Esophagus mucosa (tissue), 1 donor: ENCODE measurements at places on chromosomes 12 and 14. TPM values are rescaled to one million over a fixed set of nuclear protein-coding genes. Genes with fewer than 3 reads are reported as not detected.

DNA sequence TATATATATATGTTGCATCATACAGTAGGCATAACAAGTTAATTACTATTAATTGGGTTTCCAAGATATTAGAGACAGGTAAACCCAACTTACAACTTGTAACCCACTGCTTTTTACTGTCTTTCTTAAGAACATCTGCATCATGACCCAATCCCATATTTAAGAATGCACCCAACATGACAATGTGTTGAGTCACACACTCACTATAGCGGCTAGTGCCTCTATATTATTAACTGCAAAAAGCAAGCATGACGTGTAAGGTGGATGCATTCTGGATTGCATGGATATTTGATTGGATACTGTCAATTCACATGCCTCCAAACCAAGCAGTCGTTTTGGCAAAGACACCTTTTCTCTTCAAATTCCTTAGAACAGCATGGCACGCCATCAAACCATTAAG lies 68.2 kb downstream of the KSR2 start:
- no peak for ATAC-seq

Gene GLT1D1
- total RNA-seq = 0.64 TPM

Gene BLTP3B
- 13.5 TPM for total RNA-seq

Gene TBC1D30
- 0.72 TPM for total RNA-seq

Gene MYF6
- total RNA-seq = not detected

GRCh38 chr12:59357811-59358210 lies 238.0 kb upstream of the SLC16A7 start:
- no peak for ATAC-seq

DNA sequence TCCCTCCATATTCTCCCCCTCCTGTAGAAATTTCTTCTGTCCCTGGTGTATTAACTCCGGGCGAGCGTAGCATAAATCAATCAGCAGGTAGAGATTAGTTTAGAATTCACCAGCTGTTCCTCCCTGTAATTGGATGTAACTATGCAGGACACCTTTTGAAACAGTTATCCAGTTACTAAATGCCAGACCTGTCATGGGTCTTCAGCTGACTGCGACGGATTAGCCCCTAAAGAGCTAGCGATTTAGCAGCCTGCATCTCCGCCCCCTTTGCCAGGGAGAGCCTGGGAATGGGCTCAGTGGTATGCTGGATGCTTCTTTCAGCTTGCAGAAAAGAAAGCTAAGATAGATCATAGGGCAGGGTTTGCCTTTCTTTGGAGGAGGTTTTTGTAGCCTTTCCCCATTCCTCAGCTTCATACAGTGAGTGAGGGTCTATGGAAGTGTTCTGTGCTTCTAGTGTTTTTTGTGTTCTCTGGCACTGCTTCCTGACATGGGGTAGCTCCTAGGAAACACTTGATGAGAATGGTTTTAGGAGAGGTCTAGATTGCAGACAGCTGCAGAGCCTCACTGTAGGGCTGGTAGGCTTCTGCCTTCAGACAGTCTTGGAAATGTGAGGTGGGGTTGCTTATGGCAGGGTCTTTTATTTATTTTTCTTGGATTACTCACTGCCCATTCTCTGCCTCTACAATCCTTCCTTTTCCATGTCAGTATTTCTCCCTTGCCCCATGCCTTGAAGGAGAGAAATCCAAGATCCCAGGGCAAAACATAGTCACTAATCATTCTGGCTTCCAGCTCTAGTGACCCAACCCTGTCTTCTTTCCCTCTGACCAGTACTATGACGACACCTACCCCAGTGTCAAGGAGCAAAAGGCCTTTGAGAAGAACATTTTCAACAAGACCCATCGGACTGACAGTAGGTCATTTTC lies 16.7 kb downstream of the COPZ1 start:
- no peak for ATAC-seq

DNA sequence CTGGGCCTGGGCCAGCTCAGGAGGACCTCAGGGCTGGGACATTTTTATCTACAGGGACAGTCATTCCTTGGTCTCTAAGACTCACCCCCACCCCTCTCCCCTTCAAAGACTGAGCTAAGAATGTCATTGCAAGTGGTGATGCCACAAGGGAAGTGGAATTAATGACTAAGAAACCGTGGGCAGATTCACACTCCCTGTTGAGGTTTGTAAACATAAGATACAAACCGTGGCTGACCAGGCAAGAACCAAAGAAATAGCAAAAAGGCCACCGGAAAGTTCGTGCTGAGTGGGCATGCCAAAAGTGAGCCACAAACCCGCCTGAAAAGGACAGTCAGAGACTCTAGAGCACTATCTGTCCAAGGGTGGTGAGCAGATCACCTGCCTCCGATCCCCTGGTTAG lies 25.7 kb downstream of the NUAK1 start:
- ATAC-seq = no peak

Gene FAM161B
- 1.6 TPM for total RNA-seq

- no peak for ATAC-seq
These were observed 51.8 kb upstream of the PRICKLE1 start for GRCh38 chr12:42641221-42641885.

DNA sequence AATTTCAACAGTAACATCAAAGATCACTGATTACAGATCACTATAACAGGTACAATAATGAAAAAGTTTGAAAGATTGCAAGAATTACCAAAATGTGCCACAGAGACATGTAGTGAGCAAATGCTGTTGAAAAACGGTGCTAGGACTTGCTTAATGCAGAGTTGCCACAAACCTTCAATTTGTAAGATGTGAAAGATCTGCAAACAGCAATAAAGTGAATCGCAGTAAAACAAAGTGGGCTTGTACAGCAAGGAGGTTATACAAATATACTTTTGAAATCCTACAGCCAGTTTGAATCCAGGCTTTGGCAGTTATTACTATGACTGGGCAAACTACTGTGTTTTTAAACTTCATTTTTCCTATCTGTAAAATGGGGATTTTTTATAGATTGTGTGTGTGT lies 1.0 kb upstream of the PLEKHA5 start:
- no peak for ATAC-seq

DNA sequence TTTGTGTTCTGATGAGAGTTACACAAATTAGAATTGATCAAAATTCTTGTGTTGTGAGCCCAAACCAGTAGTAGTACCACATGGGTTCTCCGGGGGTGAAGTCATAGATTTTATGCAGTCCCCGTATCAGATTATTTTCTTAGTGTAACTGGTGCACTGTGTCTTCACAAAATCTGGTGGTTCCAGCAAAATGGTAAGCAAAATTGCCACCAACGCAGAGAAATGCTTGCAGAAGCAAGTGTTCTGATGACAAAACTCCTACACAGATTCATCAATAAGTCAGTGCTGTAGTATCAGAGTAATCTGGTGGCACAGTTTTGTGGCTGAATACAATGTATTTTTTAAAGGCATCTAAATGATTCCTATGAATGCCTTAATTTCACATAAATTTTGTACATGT lies 1.3 kb upstream of the CACNA2D4 start:
- no peak for ATAC-seq

- no peak for ATAC-seq
These were observed 17.4 kb downstream of the LGALS3 start for GRCh38 chr14:55146425-55146824.

GRCh38 chr12:546265-546919 lies 86.7 kb downstream of the B4GALNT3 start:
- ATAC-seq = no peak

Gene C1RL
- 22.7 TPM for total RNA-seq

GRCh38 chr12:110726028-110726427 lies 16.7 kb downstream of the PPP1CC start:
- no peak for ATAC-seq

DNA sequence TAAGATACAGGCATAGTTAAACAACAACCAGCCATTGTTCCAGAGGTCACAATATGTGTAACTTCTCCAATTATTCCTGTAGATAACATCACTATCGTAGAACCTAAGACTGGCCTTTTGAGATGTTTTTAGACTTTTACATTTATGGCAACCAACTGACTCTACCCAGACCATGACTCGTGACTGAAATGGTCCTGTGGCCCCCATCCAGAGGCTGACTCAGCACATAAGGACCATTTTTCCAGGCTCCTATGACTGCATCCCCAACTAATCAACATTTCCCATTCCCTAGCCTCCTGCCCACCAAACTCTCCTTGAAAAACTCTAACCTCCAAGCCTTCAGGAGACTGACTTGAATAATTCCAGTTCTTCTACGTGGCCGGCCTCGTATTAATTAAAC lies 52.6 kb upstream of the NID2 start:
- no peak for ATAC-seq

Gene SLC38A4
- 2.4 TPM for total RNA-seq

Gene E2F7
- total RNA-seq = 4.0 TPM

- ATAC-seq = no peak
These were observed 3.3 kb downstream of the OR10AD1 start for GRCh38 chr12:48199774-48200221.

Gene KRT79
- 0.32 TPM for total RNA-seq

Gene FIGNL2
- total RNA-seq = 0.16 TPM

GRCh38 chr12:113072136-113072535 lies 15.6 kb downstream of the DTX1 start:
- ATAC-seq = no peak

- ATAC-seq = no peak
These were observed 11.5 kb downstream of the AK7 start for GRCh38 chr14:96403409-96403808.

Gene APOF
- total RNA-seq = not detected

GRCh38 chr14:105099778-105100177 lies 34.5 kb upstream of the GPR132 start:
- ATAC-seq = no peak

DNA sequence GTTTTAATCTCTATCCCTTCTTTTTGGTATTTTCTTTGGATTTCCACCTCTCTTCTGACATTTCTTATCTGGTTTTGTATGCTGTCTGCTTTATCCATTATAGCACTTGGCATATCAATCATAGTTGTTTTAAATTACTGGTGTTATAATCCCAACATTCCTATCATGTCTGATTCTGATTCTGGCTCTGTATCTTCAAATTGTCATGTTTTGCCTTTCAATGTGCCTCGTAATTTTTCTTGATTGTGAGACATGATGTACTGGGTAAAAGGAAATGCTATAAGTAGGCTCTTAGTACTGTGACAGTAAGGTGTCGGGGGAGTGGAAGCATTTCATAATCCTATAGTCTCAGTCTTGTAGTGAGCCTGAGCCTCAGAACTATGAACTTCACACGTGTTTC lies 729.3 kb upstream of the NOVA1 start:
- ATAC-seq = no peak

DNA sequence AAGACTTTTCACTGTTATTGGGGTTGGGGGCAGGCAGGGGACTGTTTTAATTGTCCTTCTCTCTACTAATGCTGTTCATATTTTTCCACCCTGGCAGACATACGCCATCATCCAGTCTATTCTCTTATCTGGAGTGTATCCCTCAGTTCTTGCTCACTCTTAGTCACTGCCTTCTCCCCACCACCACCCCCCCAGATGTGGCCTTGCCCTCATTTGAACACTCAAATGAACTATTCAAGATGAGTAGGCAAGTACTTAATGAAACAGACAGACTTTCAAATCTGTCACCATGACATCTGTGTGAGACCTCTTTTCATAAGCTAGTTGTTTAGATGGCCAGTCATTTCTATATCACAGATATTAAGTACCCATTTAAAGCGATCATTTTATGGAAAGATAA lies 10.1 kb downstream of the NUDT4 start:
- no peak for ATAC-seq

DNA sequence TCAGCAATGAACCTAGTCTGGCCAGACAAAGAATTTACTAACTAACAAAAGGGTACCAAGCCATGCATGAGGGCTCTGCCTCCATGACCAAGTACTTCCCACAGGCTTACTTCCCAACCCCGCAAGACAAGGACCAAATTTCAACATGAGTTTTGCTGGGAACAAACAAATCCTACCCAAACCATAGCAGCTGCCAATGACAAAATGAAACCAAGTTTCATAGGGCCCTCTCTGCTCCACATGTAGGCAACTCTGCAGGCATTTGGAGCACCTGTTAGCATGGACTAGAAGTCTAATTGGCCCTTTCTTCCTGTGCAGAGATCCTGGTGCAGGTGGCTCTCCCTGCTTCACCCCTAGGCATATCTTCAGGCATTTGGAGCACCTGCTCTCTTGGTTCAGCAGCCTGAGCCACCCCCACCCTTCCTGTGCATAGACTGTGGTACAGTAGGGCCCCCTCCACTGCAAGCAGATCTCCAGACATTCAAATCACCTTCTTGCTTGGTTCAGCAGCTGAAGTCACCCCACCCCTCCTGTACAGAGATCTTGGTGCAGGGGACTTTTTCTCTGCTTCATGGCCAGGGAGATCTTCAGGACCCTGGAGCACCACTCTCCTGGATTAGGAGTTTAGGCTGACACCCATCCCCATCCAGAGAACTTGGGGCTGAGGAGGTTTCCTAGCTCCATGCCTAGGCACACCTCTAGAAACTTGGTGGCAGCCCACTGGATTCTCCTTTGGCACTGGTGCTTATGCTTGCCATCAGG lies 308.7 kb downstream of the RPAP3 start:
- peak; percentile 65 for ATAC-seq

Gene BICDL1
- total RNA-seq = 32.6 TPM

DNA sequence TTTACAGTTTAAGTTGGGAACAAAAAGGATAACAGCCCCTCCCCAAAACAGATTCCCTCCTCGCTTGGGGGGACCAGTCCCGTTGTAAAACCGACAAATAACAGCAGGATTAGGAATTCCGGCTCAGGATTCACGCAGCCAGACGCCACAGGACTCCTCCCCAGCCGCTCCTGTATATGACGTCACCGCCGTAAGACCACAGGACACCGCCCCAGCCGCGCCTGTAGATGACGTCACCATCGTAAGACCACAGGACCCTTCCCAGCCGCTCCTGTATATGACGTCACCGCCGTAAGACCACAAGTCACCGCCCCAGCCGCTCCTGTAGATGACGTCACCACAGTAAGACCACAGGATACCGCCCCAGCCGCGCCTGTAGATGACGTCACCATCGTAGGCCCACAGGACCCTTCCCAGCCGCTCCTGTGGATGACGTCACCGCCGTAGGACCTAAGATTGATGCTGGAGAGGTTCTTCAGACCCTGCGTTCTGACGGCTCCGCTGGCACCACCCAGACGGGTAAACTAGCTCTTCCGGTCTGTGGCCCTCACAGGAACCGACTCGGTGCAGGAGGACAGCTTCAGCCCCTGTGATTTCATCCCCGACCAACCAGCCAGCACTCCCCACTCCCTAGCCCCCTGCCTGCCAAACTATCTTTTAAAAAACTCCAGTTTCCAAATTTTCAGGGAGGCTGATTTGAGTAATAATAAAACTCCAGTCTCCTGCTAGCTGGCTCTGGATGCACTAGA lies 43.9 kb upstream of the FBRSL1 start:
- peak; percentile 81 for ATAC-seq

DNA sequence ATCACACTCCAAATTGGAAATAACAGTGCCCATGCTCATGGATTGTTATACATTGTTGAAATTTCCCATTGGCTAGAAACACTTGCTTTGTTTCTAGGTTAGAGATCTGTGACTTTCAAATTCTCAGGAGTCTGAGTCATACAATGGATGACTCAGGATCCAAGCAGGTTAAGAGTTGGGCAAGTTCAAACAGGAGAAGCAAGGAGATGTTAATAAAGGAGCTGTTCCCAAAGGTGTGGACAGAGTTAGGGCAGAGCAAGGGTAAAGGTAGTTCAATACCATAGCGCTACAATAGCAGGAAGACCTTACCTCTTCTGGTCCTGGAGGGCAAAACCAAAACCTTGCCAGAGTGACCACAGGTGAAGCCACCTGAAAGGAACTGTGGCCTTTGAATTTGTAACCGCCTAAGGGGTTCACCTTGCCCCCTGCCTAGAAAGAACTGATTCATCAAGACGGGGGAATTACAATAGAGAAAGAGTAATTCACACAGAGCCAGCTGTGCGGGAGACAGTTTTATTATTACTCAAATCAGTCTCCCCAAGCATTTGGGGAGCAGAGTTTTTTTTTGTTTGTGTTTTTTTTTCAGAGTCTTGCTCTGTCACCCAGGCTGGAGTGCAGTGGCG lies 4.2 kb upstream of the AMN1 start:
- ATAC-seq = peak; percentile 80
